Fibroblast of skin of right biceps (primary cell): ENCODE measurements at places on chromosomes 7 and 10.
A peak's percentile ranks its signal among the peaks of the same experiment; 100 is the strongest.

DNA sequence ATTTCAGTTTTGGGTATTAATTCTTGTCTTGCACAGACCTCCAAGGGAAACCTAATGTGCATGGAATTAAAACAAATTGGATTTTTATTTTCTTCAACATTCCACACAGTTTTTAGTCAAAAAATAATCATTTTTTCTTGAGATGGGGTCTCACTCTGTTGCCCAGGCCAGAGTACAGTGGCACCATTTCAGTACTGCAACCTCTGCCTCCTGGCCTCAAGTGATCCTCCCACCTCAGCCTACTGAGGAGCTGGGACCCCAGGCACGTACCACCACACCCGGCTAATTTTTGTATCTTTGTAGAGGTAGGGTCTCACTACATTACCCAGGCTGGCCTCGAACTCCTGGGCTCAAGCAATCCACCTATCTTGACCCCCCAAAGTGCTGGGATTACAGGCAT lies 4.9 kb downstream of the BAIAP2L1 start:
- DNase-seq, result no peak

DNA sequence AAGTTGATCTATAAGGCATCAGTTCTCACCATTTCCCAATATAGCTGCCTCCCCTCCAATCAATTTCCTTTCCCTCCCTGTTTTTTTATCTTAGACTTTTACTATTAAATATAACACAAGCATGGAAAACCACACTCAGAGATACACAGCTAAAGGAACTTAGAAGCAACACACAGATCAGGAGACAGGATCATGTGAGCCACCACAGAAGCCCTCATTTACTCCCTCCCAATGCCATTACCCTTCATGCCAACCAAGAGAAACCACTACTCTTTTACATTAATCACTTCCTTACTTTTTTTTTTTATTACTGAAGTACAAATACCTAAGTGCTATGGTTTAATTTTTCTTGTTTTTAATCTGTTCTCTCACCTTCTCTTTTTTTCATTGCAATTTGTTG lies 33.0 kb downstream of the COG5 start:
- DNase-seq, result no peak

- no peak for DNase-seq
Measured at GRCh38 chr7:106102387-106102966, 9.6 kb downstream of the SYPL1 start.

DNA sequence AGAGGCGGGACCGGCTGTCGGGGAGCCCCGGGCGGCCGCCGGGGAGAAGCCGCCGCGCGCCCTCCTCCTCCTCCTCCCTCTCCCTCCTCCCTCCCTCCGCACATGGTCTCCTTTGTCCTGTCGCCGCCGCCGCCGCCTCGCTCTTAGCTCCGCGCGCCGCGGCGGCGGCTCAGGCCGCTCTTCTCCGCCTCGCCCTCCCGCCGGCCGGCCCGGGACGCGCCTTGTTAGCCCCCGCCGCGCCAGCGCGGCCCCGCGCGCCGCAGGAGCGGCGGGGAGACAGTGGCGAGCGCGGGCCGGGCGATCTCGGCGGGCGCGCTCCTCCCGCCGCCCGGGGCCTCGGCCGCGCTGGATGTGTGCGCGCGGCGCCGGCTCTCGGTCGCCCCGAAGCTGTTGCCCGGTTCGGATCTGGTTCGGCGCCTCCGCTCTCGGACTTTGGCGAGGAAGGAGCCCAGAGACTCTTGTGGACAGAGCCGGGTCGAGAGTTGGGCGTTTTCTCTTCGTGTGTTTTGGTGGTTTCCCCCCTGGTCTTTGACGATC lies 437.4 kb upstream of the GALNT17 start:
- DNase-seq, result peak; percentile 62

DNA sequence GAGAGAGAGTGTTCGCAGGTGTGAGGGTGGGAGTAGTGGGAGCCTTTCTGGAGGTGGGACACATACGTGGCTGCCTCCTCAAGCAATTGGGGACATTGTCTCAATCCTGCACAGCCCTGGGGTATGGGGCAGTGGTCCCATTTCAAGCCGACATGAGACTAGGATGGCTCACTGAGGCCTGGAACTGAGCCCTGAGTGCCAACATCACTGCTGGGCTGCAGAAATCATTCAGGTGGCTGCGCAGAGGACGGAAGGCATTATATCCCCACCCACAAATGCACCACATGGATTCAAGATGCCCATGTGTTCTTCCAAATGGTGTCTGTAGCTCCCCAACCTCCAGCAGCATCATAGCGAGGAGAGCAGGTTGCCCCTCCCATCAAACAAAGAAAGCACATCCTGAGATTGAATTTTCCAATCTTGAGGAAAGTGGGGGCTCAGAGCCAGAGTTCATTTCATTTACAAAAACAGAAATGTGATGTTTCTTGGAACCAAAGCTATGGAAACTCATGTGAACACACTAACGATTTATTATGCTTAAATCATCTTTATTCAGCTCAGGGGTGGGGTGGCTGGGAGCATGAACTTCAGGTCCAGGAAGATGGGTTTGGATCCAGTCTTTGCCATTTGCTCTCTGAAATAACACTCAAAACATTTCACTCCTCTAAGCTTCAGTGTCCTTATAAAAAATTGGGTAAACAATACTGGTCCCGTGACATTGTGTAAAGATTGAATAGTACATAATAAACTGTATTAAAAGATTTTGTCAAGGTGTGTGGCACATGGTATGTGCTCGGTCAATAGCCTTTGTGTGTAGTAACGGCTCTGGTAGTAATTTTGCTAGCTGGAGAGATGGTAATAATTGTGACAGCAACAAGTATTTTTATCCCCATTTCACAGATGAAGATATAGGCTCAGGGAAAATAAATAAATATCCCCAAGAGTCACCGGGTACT lies 4.6 kb downstream of the SFTPA2 start:
- DNase-seq, result no peak

- DNase-seq, result no peak
Measured at GRCh38 chr10:131020775-131021174, 290.7 kb downstream of the TCERG1L start.

DNA sequence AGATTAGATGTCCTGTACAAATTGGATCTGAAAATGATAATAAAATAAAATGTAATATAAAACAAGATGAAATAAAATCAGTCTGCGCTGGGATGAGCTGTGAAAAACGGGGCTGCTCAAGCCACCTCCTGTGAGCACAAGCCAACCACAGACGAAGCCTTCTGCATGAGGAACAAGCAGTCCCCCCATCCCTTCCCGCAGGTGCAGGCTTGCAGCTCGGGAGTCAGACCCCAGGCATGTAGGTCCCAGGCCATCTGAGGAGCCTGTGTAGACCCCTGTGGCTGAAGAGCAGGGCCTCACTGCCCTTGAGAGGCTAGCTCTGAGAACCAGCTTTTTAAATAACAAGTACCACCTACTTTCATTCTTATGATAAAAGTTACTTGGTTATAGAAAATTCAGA lies 123.4 kb downstream of the TNS3 start:
- no peak for DNase-seq

DNA sequence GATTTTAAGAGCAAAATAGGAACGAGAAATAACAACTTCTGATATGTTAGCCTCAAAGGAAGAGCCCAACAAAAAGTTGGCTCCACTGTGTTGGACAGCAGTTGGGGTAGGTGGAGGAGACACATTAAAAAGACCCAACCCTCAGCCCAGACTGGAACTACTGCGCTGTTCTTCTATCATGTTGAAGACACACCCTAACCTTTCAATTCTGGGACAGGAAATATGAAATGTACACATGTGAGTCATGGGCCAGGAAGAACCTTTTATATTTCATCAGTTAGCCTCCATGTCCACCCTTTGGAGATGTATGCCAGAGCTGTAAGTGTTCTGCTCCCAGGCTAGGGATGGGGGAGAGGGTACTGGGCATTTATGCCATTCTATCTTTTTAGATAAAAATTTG lies 22.1 kb downstream of the CLDN12 start:
- DNase-seq, result peak; percentile 22

DNA sequence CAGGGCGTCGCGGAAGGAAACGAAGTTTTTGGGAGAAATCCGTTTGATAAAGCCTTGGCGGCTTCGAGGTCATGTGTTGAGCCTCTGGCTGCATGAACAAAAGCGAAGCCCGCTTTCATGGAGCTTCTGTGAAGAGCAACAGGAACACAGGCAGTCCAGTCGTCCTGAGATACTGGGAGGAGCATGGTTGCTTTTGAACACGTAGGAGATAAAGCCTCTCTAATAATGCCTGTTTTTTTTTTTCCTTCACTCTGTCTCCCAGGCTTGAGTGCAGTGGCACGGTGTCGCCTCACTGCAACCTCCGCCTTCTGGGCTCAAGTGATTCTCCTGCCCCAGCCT lies 473 bp upstream of the ZNF32 start:
- DNase-seq, result no peak

DNA sequence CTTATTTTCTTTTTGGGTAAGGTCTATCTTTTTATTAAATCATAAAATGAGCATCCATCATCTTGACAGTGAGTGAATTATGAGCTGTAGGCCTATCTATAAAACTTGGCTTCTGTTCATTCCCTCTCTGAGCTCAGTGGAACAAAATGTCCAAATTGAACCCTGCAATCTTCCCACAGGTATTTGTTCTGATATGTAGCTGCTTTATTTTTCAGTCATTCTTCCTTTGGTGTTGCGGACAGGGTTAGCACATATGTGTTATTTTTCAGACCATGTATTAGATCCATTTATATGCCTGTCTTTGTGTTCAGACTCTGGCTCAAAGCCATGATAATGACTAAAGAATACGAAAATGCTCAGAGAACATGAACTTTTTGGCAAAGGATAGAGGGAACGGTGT lies 201.6 kb upstream of the KIAA1217 start:
- peak; percentile 33 for DNase-seq

DNA sequence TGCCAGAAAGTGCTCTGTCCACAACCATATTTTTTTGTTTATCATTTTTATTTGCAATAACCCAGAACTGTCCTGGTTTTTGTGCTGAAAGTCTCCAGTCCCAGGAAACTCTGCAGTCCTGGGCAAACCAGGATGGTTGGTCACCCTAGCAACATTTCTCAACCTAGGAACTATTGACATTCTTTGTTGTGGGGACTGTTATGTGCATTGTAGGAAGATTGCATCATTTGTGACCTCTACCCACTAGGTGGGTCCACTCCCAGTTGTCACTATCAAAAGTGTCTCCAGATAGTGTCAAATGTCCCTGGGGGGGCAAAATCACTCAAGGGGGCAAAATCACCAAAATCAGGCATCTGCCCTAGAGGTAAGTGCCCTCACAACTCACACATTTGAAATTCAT lies 14.0 kb upstream of the SRI start:
- DNase-seq, result no peak

- DNase-seq, result peak; percentile 52
Measured at GRCh38 chr7:83413424-83413823, 235.5 kb downstream of the SEMA3E start.

DNA sequence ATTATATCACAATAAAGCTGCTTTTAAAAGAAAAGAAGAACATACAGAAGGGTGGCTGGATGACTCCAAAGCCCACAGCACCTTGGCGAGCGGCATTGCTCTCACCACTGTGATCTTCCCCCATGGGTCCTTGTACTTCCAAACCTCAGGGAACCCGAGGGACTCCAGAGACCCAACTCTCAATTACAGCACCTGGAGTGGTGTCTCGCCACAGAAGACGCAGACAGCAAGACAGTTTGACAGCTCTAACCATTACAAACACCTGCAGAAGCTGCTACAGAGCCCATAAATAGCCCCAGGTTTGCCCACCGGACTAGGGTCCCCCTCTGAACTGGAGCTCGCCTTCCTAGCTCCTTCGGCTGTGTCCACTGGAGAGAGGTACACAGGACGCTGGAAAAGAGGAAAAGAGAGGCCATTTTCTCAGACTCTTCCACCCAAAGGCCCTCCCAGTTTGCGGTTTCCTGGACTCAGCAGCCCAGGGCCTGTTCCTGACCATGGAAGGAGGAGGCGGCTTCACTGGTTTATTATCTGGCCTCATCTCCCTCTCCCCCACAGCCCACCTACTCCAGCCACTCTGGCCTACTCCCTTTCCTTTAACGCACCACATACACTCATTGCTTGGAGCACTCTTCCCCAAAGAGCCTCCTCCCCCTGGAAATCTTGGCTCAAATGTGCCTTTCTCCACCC lies 1.9 kb downstream of the PIK3AP1 start:
- DNase-seq, result no peak

DNA sequence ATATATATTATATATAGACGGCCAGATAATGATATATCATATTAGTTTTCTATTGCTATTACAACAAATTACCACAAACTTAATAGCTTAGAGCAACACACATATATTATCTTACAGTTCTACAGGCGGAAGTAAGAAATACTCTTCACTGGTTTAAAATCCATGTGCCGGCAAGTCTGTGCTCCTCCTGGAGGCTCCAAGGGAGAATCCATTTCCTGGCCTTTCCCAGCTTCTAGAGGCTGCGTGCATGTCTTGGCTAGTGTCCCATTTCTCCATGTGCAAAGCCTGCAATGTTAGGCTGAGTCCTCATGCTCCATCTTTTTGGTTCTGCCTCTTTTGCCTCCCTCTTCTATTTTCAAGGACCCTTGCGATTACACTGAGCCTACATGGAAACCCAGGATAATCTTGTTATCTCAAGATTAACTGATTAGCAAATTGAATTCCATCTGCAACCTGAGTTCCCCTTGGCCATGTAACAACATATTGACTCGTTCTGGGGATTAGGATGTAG lies 23.9 kb upstream of the PNLIPRP3 start:
- DNase-seq, result peak; percentile 11

DNA sequence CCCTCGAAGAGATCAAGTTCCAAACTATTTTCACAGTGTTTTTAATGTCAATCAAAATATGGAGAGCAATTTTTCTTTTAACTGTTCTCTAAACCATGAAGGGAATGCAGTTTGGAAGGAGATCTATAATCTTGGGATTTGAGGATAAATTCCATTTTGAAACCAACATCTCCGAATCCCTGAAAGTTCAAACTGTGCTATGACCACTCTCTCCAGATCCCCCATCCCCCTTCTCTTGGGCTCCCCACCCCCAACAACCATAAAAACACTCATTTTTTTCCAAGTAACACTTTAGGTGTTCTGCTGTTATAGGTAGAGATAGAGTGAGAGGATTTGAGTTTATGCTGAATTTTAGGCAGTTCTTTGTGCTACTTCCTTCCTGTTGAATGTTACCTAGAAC lies 1.7 kb downstream of the CALD1 start:
- no peak for DNase-seq

GRCh38 chr7:38506756-38507155 lies 124.4 kb downstream of the AMPH start:
- peak; percentile 81 for DNase-seq

DNA sequence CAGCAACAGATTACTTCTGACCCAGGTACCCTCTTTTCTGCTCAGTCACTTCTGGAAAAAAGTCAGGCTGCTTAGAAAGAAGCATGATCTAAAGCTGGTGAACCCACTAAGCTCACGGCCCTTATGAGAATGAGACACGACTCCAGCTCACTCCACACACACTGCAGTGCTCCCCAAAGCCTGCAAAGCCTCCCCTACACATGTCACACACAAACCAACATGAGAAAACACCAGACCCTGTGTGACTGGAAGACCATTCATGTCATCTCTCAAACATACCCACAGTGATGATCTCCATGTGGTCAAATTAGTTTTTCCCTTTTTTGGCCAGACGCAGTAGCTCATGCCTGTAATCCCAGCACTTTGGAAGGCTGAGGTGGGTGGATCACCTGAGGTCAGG lies 391 bp downstream of the ANKRD61 start:
- no peak for DNase-seq
